ENCODE measurements at places on chromosomes 4 and X.

DNA sequence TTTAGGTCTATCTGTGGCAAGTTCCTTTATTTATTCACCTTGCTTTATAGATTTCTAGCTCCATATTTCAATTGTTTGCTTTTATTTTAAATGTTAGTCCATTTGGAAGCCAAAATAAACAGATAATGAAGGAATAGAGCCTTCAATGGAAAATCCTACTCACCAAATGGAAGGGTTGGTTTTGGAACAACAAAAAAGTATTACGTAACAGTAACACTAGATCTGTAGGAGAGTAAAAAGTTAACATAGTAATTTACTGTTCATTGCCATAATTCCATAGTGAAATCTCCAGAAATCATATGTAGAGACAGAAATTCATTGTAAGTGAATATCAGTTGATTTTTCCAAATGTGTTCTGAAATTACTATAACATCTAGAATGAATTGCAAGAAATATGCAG is 34.6 kb downstream of the NWD2 start:
- no peak for DNase-seq

DNA sequence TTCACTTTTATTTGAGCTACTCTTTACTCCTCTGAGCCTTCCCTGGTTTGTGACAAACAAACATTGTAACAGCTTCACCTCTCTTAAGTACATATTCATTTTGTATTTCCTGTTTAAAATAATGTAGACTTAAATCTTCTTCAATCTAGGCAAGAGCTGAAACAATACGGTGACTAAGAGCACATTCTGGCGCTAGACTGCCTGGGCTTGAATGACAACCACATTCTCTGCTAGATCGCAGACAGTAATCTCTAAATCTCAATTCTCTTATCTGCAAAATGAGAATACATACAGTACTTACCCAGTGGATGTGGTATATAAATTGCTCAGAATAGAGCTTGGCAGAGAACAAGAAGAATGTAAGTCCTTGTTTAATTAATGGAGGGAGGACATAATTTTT is 144.8 kb downstream of the ARAP2 start:
- no peak for DNase-seq

GRCh38 chrX:16658284-16658683 is 8.3 kb downstream of the S100G start:
- DNase-seq, result peak; percentile 58

- DNase-seq, result no peak
Measured at GRCh38 chr4:184528713-184529112, 54.4 kb upstream of the IRF2 start.

- DNase-seq, result no peak
Measured at GRCh38 chrX:123108513-123109427, 75.3 kb upstream of the GRIA3 start.

- DNase-seq, result peak; percentile 70
Measured at GRCh38 chr4:119729835-119730670, 101.4 kb upstream of the PDE5A start.

GRCh38 chrX:68930542-68931317 is 101.9 kb downstream of the EFNB1 start:
- DNase-seq, result no peak

DNA sequence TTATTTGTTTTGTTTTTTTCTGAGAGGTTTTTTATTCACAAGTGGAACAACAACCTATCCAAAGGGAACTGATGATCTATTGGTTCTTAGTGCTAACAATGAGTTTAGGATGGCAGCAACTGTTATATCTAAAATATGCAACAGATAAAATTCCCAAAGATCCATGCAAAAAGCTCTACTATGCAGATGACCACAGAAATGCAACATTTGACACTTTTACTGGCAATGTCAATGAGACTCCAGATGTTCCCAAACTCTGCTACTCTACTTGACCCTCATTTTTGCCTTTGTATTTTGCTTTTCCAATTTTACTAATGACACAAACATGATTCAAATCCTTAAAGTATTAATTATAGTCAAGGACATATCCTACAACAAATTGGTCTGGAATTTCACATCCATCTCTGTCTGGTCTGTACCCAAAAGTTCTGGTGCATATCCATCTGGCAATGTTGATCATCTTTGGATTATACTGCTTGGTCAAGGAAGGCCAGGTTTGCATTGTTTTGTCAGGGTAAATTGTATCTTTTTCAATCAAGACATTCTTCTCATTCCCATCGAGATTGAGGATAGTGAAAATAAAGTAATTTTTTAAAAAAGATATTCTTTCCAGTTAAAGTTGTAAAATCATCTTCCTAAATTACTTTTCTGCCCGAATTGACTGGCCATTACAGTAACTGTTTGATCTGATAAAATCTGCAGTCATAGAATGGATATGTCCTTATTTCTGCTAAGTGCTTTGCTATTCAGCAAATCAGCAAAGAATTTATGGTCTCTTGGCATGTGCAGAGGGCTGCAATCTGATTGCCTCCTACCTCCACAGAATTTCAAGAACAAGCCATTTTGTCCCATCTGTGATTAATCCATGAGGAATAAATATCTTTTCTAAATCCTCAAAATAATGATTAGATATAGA is 73.6 kb downstream of the FGFBP1 start:
- no peak for DNase-seq

DNA sequence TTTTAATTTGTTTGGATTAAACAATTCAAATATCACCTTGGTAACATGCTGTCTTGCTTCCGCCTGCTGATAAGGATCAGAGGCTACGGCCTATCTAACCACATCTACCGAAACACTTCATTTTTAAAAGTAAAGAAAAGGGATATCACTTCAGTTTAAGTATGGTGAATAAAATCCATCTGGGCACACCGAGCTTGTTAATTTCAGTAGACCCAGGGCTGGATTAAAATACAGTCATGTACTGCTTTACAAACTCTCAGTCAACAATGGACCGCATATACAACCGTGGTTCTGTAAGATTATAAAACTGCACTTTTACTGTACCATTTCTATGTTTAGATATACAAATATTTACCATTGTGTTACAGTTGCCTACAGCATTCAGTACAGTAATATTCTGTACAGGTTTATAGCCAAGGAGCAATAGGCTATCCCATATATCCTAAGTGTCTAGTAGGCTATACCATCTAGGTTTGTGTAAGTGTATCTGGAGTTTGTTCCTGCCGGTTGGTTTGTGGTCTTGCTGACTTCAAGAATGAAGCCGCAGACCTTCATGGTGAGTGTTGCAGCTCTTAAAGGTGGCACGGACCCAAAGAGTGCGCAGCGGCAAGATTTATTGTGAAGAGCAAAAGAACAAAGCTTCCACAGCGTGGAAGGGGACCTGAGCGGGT is 40.0 kb downstream of the SEPTIN11 start:
- no peak for DNase-seq

- DNase-seq, result no peak
Measured at GRCh38 chr4:3725936-3726870, 40.0 kb upstream of the ADRA2C start.

- peak; percentile 35 for DNase-seq
Measured at GRCh38 chr4:144355811-144356757, 215.6 kb upstream of the GYPA start.

DNA sequence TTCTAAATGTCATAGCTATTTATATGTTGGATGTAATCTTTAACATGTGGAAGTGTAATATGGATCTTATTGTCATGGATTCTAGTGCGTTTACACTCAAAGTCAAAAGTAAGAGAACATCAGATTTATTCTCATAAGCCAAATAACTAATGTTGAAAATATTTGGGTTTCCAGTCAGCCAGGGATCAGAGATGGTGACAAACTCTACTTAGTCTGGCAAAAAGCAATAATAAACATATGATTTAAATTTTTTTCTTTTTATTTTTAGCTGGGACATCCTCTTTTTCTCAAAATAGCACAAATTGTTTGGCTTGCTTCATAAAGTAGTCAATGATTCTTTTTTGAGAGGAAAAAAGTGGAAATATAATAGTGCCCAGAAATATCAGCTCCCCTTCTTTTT is 392.3 kb downstream of the ARHGAP24 start:
- DNase-seq, result no peak

- no peak for DNase-seq
Measured at GRCh38 chr4:128232719-128233118, 54.9 kb downstream of the PGRMC2 start.

GRCh38 chrX:2577844-2578466 is 77.2 kb upstream of the DHRSX start:
- no peak for DNase-seq

- DNase-seq, result no peak
Measured at GRCh38 chr4:44086753-44087152, 361.9 kb downstream of the KCTD8 start.

DNA sequence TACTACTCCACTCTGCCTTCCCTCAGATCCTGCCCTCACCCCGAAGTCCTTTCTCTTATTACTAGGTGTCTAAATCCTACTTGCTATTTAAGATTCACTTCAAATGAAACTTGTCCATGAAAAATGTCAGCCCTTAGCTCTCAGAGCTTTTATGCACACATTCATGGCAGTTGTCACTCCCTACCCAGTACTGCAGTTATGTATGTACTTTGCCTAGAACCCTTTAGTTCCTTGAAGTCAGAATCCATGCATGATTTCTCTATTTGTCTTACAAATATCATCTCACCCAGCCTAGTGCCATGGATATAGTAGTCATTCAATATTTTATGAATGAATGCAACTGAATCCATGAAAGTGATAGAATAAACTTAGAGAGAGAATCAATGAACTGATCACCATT is 3.3 kb upstream of the EPGN start:
- DNase-seq, result no peak

- no peak for DNase-seq
Measured at GRCh38 chr4:27089186-27089585, 228.5 kb downstream of the STIM2 start.

- no peak for DNase-seq
Measured at GRCh38 chr4:77003400-77003799, 53.8 kb downstream of the SEPTIN11 start.

GRCh38 chr4:85603437-85604336 is 128.7 kb downstream of the ARHGAP24 start:
- DNase-seq, result no peak

Measured in GM04503 (cell line).